Activated T-helper 1 cell treated with anti-CD3 and anti-CD28 coated beads, Interleukin-12 subunit alpha, Interleukin-12 subunit beta, Interleukin-2, Interleukin-4 antibody, amounts not matched to agents 30 ng/mL and 10 ng/mL and 1 ng/mL, durations not matched to agents 14 hours and 24 hours and 36 hours (primary cell): ENCODE measurements at places on chromosomes 11 and 22. TPM values are rescaled to one million over a fixed set of nuclear protein-coding genes. Genes with fewer than 3 reads are reported as not detected.

The SGSM1 gene
- 0.13 and 0.64 TPM in 2 replicates for total RNA-seq

The SH3BP1 gene
- total RNA-seq, result 110 and 116 TPM in 2 replicates

The HORMAD2 gene
- total RNA-seq, result 0.21 TPM in 1 of 2 replicates, not detected in the other

The DDI1 gene
- total RNA-seq, result not detected in 2 replicates

The MYO18B gene
- total RNA-seq, result 0.91 and 1.1 TPM in 2 replicates

GRCh38 chr11:129484068-129484467 lies 108.4 kb downstream of the BARX2 start:
- no peaks in the 10 kb centered on the region for H3K4me1 ChIP-seq
- no peak overlapping the region for H3K4me3 ChIP-seq
- no peaks in the 10 kb centered on the region for H3K27me3 ChIP-seq
- DNase-seq, result no peak
- H3K36me3 ChIP-seq, result no peaks in the 10 kb centered on the region

DNA sequence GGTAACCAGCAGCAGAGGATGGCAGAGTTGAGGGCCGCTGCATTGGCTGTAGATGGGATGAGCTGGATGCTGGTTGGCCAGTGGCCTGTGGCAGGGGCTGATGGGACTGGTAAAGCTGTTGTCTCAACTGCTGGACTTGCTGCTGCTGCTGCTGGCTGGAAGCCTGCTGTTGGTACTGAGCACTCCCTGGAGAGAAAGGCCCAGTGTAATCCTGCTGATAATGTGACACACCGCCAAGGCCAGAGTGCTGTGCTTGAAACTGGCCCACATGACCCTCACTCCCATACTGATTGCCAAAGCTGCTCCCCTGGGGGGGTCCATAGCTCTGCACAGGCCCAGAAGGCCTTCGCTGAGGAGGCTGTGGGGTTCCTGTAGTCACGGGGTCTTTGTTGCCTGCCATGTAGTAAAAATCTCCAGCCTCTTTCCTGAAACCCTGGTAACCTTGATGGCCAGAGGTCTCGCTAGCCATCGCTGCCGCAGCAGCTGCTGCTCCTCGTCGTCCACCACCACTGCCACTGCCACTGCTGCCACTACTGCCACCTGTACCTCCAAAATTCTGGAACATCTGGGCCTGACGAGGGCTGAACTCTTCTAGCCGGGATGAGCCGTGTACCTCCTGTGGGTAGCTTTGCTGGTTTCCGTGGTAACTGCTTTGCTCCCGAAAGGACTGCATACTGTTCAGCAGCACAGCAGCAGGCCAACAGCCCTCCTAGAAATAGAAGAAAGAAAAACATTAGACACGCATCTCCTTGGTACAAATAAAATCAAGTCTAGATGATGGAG lies 55.6 kb downstream of the TCF20 start:
- H3K27me3 ChIP-seq, result no peaks in the 10 kb centered on the region
- H3K4me1 ChIP-seq, result peaks cover 36% of the 10 kb centered on the region
- no peak for DNase-seq
- no peak overlapping the region for H3K27ac ChIP-seq
- peaks cover 34% of the 10 kb centered on the region for H3K36me3 ChIP-seq

DNA sequence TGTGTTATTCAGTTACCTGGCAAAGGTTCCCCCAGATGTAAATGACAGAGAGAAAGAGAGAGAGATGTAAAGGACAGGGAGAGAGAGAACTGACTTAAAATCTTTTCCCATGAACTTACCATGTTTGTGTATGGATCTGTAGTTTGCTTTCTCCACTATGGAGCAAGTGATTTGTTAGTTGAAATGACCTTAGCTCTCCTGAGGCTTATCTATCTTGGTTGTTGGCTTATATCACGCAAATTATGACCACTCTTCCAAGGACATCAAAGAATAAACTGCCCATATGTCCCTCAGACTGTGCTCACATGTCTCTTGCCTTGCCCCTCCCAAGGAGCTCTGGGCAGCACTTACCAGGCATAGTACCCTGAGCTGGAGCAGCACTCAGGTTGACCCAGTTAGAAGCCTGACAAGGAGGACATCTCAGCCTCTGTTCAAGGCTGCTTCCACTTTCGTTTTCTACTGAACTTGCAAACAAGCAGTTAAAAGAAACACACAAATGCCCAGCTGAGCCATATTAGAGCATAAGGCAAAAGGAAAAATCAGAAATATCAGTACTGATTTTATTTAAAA lies 95.3 kb upstream of the RCN1 start:
- peaks cover 15% of the 10 kb centered on the region for H3K4me1 ChIP-seq
- H3K27me3 ChIP-seq, result peaks cover 8% of the 10 kb centered on the region
- H3K36me3 ChIP-seq, result peaks cover 2% of the 10 kb centered on the region
- peak overlapping the region; percentile 53 for H3K4me3 ChIP-seq
- H3K27ac ChIP-seq, result peak overlapping the region; percentile 77

- H3K4me1 ChIP-seq, result no peaks in the 10 kb centered on the region
- no peak overlapping the region for H3K4me3 ChIP-seq
These were observed 746.1 kb downstream of the LUZP2 start for GRCh38 chr11:25242928-25243327.

- H3K27me3 ChIP-seq, result no peaks in the 10 kb centered on the region
- no peak for DNase-seq
- peak overlapping the region; percentile 9 for H3K27ac ChIP-seq
These were observed 34.0 kb downstream of the AMBRA1 start for GRCh38 chr11:46559815-46560214.

DNA sequence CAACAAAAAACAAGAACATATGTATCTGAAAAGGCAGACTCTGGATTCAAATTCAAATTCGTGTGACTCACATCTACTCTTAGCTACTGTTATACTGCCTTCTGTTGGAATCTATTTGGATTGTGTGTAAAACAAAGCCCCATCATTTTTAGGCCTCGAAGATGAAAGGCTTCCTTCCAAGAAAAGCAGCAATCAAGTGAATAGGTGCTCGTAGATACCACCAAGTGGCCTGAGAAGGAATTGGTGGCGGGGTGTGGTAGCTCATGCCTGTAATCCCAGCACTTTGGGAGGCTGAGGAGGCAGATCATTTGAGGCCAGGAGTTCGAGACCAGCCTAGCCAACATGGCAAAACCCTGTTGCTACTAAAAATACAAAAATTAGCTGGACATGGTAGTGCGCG lies 4.2 kb downstream of the GRAMD1B start:
- H3K27ac ChIP-seq, result peak overlapping the region; percentile 57
- no peaks in the 10 kb centered on the region for H3K27me3 ChIP-seq
- no peak for DNase-seq
- H3K4me1 ChIP-seq, result peaks cover 80% of the 10 kb centered on the region

DNA sequence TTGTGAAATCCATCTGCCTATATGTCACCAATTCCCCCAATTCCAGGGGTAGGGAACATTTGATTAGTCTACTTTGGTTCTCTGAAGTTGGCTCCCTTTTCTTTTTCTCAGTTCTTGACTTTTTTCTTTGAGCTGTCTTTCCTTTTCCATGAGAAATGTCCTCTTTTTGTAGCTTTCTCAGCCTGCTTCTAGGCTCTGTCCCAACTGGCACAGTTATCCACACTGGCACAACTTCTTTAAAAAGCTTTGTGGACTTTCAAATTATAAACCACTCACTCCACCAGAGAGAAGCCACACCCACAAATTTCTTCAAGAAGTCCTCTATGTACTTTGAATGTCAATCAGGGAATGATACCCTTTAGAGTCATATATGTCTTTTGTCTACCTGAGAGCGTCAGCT lies 100.5 kb downstream of the TTC17 start:
- no peak for DNase-seq
- no peaks in the 10 kb centered on the region for H3K4me1 ChIP-seq
- peaks cover 49% of the 10 kb centered on the region for H3K36me3 ChIP-seq
- H3K4me3 ChIP-seq, result no peak overlapping the region
- H3K27ac ChIP-seq, result no peak overlapping the region

DNA sequence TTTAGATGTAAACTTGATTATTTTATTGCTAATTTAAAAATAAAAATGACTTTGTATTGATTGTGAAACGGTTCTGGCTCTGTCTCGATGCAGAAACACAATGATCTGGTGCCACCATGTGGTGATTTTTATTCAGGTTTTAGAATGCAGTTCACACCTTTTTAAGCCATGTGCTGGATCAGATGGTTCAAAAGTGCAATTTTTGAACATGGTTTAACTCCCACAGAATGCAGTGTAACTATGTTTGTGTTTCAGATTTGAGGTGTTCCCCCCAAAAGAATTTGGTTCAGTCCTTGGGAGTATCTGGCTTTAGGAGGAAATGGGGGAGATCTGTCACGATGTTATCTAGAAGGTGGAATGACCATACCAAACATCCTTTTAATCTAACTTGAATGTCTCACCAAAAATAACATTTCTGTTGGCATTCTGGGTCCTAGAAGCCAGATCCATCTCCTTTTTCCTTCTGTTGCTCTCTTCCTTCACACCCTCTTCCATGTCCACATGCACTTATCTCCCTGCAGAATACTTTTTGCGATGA lies 7.9 kb downstream of the MRPL16 start:
- H3K27me3 ChIP-seq, result no peaks in the 10 kb centered on the region
- peaks cover 20% of the 10 kb centered on the region for H3K36me3 ChIP-seq
- no peak overlapping the region for H3K4me3 ChIP-seq

GRCh38 chr22:47124451-47124881 lies 362.0 kb downstream of the TBC1D22A start:
- no peaks in the 10 kb centered on the region for H3K4me1 ChIP-seq
- H3K27ac ChIP-seq, result no peak overlapping the region
- no peaks in the 10 kb centered on the region for H3K27me3 ChIP-seq

- H3K27me3 ChIP-seq, result no peaks in the 10 kb centered on the region
- H3K27ac ChIP-seq, result no peak overlapping the region
- H3K4me3 ChIP-seq, result no peak overlapping the region
- no peaks in the 10 kb centered on the region for H3K36me3 ChIP-seq
These were observed 187.6 kb upstream of the PITPNB start for GRCh38 chr22:28106617-28107016.

DNA sequence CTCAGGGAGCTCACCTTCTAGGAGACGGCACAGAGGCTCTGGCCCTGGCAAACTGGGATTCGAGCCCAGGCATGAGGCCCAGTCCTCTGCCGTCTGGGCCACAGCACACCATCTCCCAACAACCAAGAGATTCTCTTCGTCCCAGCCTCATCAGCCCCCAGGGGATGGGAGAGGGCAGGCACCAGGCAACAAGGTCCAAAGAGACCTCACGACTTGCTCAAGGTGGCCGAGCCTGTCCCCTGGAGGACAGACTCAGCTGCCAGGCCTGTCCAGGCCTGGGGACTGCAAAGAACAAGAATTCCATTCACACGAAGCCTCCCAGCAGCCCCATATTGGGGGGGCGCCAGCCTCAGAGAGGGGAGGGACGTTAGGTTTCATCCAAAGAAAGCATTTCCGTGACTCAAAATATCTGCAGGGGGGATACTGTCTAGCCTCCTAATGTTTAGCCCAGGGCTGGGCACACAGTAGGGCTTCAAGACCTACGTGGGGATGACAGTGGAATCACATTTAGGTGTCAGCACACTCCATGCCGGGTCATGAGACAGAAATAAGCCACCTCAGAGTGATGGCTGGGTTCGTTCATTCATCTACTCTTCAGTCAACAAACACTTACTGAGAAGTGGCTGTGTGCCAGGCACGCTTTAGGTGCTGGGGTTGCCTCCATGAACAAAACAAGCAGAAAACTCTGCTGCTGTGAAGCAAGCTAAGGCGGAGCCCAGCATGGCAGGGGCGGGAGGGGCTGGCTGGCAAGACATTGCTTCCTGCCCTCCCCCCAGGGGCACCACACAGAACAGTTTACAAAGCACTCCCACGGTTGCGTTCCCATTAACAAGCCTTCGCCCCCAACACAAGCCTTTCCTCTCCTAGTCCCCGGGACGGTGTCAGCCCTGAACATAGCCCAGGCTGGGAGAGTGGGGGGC lies 1.2 kb downstream of the CARNS1 start:
- peaks cover 20% of the 10 kb centered on the region for H3K27me3 ChIP-seq
- H3K4me3 ChIP-seq, result no peak overlapping the region
- no peak for DNase-seq
- H3K27ac ChIP-seq, result peak overlapping the region; percentile 15

DNA sequence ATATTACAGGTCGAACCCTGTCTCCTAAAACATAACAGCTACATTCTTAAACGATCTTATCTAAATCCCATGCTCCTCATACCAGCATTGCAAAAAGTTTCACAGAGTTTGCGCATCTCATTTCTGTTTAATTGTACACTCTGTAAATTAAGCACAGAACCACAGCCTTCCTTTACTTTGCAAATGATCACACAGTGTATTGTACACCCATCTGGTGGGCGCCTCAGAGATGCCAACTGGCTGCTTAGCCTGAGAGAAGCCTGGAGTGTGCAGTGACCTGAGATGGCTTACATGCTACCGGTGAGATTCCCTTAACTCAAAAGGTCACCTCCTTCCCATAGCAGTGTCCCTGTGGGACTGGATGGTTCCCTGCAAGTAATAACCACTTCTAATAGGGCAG lies 1077.3 kb downstream of the OPCML start:
- no peak overlapping the region for H3K27ac ChIP-seq
- H3K27me3 ChIP-seq, result no peaks in the 10 kb centered on the region
- DNase-seq, result no peak
- H3K36me3 ChIP-seq, result no peaks in the 10 kb centered on the region
